Ascending aorta (tissue), 2 donors: ENCODE measurements at places on chromosomes 12 and 14. TPM values are rescaled to one million over a fixed set of nuclear protein-coding genes. Genes with fewer than 3 reads are reported as not detected.

GRCh38 chr12:7004840-7005239, 13.4 kb downstream of the LPCAT3 start:
- DNase-seq: no peak

DNA sequence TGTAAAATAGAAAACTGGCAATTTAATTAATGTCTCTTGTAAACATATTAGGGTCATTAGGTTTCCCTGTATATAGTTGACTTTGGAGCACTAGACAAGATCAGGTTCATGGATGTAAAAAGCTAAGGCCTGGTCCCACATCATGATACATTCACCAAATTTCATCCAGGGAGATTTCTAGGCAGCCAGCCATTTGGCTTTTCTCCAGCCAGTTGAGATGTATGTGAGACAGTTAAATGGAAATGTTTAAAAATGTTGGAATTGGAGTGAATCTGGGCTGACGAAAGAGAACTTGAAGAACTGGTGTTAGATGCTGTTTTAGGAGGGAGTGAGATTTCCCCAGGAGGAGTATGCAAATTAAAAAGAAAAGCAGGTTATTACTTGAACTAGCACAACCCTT, 41.8 kb upstream of the CLEC14A start:
- no peak for DNase-seq

DNA sequence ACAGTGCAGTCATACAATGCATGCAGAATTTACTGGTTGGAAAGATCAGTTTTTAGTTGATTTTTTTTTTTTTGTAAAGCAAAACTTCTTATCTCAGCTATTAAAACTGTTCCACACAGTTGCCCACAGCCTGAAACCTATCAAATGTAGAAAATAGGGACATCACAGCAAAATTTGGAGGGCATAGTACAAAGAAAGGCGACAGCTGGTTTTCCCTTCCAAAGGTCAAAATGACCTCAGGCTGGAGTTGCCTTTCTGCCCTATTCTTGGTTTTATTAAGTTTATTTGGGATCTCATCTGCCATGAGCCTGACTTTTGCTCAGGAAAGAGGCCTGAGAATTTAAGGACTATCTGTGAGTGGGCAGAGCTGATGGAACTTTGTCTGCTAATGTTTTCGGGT, 28.5 kb downstream of the NOPCHAP1 start:
- DNase-seq: no peak

DNA sequence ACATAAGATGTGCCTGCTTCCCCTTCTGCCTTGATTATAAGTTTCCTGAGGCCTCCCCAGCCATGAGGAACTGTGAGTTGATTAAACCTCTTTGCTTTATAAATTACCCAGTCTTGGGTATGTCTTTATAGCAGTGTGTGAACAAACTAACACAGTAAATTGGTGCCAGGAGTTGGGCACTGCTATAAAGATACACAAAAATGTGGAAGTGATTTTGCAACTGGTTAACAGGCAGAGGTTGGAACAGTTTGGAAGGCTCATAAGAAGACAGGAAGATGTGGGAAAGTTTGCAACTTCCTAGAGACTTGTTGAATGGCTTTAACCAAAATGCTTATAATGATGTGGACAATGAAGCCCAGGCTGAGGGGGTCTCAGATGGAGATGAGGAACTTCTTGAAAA, 264.1 kb downstream of the DACT1 start:
- no peak for DNase-seq

DNA sequence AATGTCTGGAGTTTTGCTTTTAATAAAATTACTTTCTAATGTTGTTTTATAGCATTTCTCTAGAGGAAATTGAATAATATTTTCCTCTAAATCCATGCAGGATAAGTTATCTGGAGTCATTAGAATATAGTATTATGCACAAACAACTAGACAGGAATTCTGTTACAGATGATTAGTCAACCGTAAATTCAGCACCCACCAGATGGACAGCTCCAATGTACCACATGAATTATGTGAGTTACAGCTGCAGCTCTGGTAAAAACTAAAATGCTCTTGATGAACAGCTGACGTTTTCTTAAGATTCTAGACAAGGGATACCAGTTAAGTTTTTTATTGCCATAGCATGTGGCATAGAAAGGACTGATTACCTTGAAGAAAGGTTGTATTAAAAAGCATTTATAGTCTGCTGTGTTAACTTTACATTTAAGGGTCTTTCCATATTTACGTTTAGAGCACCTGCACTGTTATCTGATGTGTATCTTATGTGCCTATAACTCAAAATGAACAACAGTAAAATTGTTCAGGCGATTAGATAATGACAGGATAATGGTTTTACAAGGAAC, 321.4 kb upstream of the LRFN5 start:
- no peak for DNase-seq

DNA sequence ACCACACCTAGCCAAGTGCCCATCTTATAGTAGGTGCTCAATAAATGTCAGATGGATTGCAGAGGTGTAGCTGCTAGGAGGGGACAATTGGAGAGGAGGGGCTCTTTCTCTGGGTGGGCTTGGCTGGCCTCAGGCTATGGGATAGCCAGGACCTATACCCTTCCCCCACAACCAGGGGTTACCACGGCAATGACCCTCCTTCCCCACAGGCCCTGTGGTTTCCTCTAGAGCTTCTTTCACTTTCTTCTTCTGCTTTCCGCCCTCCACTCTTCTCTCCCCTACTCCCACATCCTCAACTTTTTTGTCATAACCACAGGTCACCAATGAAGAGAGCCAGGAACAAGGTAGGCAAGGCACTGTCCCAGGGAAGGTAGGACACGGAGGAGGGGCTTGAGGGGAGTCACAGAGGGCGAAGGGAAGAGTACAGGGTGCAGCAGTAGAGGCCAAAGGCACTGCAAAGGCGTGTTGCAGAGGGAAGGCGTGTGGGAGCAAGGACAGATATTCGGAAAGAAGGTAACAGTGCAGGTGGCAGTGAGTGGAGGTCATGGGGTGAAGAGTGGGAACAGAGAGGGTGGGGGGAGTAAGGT, 1.9 kb upstream of the ITGB7 start:
- DNase-seq: no peak

- no peak for DNase-seq
Measured at GRCh38 chr14:56501909-56502530, 77.6 kb upstream of the TMEM260 start.

DNA sequence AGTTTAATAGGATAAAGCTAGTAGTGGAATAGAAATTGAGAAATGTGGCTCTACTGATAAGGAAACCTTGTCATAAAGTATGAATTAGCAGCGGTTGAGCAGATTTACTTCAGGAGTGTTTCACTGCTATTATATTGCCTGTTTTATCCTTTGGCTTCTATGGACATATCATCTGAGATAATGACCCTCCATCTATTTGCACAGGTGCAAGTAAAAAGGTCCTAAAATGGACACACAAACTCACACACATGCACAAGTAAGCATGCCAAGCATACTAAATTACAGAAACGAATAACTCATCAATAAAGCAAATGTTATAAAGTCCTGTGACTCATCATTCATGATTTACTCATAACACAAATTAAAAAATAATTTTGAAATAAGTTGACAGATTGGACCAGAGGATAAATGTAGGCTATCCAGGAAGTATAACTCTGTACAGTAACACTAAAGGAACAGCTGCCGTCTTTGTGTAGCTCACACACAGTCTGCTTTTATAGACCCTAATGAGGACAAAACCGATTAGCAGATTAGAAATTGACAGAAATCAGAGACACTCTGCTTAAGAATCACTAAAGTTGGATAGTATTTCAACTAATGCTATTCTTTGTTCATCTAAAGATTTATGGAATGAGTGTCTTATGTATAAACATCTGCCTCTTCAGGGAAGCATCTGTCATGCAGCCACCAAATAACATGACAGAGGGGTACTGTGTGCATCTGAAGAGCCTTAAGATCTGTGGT, 73.9 kb downstream of the SYT1 start:
- no peak for DNase-seq

- DNase-seq: no peak
Measured at GRCh38 chr14:89899917-89900663, 54.4 kb downstream of the EFCAB11 start.

GRCh38 chr12:130715150-130715997, 725 bp downstream of the RIMBP2 start:
- no peak for DNase-seq

Gene KRT6A
- total RNA-seq: 3.4 TPM

Gene SLC25A47
- total RNA-seq: not detected

Gene NAV3
- total RNA-seq: 9.7 TPM

Gene PDZRN4
- total RNA-seq: 1.3 TPM

Gene SPX
- total RNA-seq: not detected
